Endothelial cell of umbilical vein (primary cell): ENCODE measurements at places on chromosomes 13 and 19.
A peak's percentile ranks its signal among the peaks of the same experiment; 100 is the strongest.

DNA sequence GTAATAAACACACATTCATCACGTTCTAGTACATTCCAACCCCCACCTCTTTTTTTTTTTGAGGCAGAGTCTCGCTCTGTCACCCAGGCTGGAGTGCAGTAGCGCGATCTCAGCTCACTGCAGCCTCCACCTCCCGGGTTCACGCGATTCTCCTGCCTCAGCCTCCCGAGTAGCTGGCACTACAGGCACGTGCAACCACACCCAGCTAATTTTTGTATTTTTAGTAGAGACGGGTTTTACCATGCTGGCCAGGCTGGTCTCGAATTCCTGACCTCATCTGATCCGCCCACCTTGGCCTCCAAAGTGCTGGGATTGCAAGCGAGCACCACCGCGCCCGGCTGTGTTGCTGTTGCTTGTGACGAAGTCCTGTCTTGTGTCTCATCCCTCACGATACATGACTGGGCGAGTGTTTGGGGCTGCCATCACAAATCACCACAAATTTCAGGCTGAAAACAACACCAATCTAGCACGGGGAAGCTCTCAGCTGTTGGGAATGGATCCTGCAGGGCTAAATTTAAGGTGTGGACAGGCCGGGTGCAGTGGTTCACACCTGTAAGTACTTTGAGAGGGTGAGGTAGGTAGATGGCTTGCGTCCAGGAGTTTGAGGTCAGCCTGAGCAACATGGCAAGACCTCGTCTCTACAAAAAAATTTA, 15.7 kb downstream of the MOB3A start:
- DNase-seq, result no peak

- no peak for DNase-seq
Observed at GRCh38 chr13:107847406-107847805, 367.9 kb downstream of the LIG4 start.

DNA sequence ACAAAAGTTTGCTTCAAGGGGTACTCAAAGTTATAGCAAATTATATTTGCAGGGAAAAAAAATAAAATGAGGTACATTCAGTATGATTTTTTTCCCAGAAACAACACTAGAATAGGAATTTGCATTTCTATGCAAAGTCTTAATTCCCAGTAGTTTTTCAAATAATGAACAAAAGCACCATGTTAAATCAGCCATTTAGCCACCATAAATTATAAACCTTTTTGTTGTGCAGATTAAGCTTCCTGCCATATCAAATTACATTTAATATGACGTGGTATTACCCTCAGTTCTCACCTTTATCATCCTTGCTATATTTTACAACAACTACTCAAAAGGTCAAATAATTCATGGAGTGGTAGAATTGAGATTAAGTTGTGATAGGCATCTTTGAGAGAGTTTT, 136.6 kb upstream of the FRY start:
- no peak for DNase-seq

DNA sequence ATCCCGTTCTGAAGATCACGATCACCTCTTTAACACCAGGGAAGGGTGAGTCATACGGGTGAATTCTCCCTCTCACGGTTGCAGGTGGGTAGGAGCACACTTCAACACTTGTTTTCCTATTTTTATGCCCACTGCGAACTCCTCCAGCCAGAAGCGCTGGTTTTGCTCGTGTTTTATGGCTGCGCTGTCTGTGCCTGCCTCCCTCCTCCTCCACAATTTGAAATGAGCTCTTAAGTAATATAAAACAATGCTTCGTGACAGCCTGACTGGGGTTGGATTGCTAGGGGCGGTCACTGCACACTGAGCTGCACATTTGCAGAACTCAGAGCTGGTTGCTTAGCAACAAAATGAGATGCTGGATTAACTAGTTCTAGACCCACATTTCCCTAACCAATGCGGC, 12.9 kb downstream of the CCDC70 start:
- no peak for DNase-seq

GRCh38 chr19:33247441-33247819, 21.8 kb upstream of the SLC7A10 start:
- DNase-seq, result no peak

DNA sequence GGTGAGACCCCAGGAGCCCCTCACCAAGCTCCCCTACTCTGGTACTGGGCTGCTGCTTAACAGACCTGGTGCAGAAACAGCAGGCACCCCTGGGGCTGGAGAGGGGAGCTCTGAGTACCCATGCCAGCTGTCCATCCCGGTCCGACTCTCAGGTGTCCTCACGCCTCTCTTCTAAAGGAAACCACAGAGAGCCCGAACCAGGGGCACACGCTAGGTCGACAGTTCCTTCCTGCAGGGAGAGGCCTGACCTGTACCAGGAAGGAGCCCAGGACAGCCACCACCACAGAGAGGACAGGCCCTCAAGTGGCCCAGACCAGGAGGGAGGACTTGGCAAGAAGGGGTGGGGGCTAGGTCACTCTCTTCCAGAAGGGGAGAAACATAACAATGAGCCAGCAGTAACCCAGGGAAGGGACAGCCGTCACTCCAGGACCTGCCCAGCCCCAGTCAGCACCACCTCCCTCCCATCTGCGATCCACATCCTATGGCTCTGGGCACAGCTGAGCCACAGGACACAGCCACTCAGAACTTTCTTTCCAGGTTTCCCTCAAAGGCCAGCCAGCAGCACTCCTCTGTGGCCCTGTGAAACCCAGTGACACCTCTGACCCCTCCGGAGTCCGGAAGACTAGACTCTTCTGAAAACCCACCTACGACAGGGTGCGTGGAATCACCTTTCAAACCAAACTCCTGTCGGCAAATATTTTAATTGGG, 13.0 kb upstream of the SLC35E1 start:
- no peak for DNase-seq

DNA sequence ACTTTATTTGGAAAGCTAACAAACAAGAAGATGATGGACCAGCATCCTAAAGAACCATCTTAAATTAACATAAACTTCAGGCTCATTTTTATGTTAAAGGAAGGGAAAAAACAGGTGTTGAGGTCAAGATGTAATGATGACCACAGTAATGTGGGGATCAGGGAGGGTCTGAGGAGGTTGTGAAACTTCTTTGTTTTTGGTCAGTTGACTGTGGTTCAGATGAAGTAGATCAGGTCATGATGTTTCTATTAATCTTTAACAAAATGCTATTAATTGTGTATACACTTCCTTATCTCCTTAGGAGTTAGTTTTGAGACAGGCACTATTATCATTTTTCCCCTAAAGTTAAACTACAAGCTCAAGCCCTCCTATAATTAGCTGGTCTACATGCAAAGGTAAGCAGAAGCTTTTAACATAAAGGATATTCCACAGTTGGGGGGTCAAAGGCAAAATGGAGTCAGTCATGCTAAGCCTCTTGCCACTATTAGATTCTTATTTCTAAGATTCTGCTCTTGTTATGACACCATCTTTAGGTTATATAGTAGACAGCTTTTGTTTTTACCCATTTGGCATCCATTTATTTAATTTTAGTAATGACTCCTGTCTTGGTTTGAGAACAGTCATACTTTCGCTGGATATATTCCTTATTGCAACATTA, 800.1 kb upstream of the PCDH9 start:
- DNase-seq, result no peak

DNA sequence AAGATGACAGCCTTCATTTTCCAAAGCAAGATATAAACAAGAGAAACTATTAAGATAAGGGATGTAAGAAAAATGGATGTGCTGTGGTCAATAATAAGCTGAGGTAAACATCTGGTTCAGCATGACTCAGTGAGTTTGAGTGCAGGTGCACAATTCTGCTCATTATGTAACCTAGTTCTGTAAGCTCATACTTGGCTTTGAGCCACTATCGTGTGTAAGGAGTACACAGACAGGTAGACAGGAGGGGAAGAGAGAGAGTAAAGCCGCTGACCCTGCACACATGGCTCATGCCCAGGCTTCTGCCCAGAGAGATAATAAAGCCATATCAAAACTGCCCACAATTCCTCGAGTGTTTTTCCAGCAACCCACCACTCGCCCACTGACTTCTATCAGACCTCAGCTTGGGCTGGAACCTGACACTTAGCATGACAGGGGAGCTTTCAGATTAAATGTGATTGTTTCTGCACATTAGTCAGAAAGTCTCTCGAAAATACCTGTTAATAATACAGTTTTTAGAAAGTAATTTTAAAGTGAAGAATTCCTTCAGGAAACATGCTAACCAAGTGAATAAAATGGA, 51.7 kb downstream of the ZNF91 start:
- no peak for DNase-seq

DNA sequence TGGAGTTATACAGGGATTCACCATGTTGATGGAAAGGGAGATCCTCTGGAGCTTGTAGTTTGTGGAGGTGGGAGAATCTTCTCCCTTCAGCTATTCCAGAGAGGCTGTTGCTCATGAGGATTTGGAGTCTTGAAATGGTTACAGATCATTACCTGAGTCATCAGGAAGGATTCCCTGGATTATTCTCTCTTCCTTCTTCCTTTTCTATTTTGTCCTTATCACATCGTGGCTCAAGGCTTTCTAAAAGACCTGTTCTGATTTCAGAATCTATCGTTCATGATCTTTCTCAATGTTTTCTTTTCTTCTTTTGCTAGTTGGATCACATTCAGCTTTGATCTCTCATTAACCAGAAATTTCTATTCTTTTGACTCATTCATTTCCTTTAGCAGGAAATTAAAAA, 196.0 kb downstream of the KLF5 start:
- peak; percentile 1 for DNase-seq

DNA sequence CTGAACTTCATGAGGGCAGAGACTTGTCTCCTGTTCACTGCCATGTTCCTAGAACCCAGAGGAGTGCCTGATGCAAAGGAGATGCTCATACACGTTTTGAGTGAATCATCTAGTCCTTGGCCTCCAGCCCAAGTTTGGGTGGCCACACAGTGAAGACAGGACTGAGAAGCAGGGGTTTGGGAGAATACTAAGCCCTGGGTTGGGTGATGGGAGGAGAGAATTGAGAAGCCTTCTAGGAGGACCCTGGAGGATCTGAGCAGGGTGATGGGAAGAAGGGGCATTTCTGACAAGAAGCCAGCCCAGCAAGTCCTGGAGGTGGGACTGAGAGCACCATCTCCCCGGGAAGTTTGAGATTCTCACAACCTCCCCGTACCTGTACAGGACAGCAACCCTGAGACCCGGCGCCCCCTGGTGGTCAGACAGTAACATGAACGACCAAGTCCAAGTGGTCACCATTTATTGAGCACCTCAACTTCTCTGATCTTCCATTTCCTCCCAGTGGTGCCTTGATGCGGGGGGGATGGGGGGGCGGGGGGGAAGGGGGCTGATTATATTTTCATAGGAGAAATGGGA, 11.0 kb downstream of the CTU1 start:
- peak; percentile 27 for DNase-seq
